ENCODE measurements at places on chromosomes 7 and 10.

DNA sequence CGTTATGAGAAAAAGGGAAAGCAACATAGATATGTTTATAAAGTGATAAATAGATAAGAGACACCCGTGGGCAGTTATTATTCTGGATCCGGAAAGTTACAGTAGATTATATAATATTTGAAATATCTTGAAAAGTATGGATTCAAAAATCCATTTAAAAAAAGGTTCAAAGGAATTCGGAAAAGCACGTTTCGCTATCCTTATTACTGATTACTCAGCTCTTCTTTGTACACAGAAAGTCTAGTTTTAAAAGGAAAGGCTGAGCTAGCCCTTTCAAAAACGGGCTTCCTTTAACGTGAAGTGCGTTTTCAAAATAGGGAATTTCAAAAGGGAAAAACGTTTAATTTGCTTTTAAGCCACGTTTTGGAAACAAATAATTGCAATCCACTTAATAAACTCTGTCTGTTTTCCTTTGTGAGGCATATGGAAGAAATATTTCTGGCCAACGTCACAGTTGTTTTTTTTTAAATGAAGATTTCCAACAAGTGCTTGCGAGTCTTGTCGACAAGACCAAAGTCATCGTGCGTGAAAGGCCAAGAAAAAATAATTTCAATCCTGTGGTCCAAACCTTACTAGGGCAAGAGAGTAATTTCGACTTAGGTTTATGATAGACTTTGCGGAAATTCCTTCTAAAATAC, 2.2 kb upstream of the SKIDA1 start:
- no peak for DNase-seq

DNA sequence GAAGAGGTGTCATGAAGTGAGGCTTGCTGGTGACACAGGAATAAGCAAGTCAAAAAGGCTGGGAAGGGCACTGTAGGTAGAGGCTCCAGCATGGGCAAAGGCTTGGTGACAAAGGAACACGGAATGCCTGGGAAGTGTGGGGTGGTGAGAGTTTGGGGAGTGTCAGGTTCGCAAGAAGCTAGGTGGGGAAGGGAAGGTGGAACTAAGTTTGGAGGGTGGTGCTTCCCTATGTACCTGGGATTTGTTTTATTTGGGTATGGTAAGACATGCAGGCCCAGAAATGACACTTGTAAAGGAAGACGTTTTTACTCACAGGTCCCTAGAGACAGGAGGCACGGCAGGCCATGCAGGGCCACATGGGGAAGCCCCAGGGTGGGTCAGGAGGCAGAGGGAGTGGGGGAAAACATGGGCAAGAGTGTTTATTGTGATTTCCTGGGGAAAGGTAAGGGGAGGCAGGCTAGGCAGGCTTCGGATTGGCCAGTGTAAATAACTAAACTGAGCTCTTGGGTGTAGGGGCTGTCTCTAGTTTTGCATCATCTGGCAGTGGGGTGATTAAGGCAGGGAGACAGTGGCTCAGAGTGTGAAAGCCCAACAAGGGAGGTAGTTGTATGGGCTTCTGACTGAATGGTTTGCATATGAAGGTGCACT, 52.1 kb downstream of the SH2D4B start:
- no peak for DNase-seq

DNA sequence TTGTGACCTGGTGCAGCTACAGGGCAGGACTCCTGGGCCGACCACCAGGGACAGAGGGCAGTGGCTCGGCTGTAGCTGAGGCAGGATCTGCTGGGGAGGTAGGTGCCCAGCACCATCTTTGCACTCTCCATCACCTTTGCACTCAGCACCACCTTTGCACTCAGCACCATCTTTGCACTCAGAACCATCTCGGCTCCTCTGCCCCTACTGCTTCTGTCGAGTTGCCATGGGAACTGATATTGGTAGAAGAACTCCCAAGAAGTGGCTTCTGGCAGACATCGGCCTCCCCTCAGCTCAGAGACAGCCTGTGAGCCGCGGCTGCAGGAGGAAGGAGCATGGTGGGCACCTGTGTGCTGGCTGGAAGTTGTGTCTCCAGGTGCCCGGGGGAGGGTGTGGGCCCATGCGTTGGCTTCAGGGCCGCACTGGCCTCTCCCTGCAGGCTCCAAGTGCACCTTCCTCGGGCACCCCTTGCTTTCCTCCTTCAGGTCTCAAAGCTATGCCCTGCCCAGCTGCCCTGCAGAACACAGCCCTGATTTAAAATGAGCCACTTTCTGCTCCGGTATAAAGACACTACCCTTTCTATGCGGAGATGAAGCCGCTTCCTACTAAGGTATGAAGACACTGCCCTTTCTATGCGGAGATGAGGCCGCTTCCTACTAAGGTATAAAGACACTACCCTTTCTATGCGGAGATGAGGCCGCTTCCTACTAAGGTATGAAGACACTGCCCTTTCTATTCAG, 514.5 kb downstream of the PTPRN2 start:
- no peak for DNase-seq

DNA sequence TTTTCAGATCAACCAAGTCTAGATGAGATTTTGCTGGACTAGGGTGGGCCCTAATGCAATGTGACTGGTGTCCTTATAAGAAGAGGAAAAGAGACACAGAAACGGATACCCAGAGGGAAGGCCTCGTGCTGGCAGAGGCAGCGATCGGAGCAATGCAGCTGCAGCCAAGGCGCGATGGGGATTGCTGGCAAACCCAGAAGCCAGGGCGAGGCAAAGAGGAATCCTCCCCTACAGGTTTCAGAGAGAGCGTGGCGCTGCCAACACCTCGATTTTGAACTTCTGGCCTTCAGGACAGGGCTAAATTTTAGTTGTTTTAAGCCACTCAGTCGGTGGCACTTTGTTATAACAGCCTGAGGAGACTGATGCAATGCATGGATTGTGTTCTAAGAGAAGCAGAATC, 157.1 kb upstream of the RHEB start:
- no peak for DNase-seq

- DNase-seq: no peak
Measured at GRCh38 chr10:77673515-77674140, 36.0 kb upstream of the KCNMA1 start.

GRCh38 chr10:71605263-71605962, 114.2 kb downstream of the C10orf105 start:
- no peak for DNase-seq

DNA sequence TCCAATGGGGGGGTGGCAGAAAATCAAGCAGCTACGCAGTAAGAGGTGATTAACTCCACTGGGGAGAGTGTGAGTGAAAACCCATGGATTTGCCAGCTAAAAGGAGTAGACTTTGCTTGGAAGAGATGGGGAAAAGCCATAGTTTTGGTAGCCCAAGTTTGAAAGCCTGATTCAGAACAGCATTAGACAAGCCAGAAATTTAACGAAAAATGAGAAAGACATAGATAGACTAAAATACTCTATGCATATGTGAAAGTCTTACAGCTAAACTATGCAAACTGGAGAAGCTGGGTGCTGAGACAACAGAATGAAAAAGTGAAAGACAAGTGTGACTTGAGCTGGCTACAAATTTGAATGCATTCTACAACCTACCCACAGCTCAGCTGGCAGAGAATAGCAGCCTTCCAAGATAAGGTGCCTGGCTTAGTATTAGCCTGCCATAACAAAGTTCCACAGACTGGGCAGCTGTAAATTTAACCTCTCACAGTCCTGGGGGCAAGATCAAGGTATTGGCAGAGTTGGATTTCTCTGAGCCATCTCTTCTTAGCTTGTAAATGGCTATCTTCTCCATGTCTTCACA, 156.6 kb downstream of the CDC14C start:
- no peak for DNase-seq

GRCh38 chr10:124423813-124424212, 5.1 kb upstream of the OAT start:
- no peak for DNase-seq

DNA sequence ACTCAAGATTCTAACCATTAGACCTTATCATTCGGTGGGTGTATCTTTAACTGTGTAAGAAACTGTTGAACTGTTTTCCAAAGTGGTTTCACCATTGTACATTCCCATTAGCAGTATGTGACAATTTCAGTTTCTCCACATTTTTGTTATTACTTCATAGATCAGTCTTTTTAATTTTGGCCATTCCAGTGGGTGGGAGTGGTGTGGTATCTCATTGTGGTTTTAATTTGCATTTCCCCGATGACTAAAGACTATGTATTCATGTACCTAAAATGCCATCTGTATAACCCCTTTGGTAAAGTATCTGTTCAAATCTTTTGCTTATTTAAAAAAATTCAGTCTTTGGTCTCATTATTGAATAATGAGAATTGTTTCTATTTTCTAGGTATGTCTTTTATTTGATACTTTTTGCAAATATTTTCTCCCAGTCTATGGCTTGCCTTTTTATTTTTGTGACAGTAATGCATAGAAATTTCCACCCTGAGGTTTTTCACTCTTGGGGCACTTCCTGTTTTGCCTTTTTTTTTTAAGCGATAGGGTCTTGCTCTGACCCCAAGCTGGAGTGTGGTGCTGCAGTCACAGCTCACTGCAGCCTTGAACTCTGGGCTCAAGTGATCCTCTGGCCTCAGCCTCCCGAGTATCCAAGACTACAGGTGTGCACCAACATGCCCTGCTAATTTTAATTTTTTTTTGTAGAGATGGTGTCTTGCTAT, 141.1 kb upstream of the ITGB1 start:
- no peak for DNase-seq

DNA sequence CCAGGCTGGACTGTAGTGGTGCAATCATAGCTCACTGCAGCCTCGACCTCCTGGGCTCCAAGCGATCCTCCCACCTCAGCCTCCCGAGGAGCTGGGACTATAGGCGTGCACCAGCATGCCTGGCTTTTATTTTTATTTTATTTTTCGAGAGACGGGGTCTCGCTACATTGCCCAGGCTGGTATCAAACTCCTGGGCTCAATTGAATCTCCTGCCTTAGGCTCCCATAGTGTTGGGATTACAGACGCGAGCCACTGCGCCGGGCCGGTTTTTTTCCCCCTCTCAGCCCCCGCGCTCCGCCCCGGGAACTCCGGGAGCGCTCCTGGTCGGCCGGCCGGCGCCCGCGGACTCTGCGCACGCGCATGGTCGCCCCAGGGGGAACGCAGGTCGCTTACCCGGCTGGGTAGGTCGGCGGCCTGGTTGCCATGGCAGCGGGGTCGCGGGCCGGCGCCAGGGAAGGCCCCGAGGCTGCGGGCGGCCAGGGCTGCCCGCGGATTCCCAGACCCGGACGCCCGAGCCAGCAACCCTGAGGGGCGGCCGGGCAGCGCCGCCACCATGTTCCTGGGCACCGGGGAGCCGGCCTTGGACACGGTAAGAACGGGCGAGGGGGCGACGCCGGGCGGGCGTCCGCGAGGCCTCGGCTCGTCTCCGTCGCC, at the start of gene IQCE:
TSS of gene IQCE (plus strand) at position 351 of the 654 bp plus-strand sequence. CDS start at position 554, 203 bp downstream.
- DNase-seq: peak; percentile 78

GRCh38 chr7:82235713-82236112, 207.9 kb downstream of the CACNA2D1 start:
- DNase-seq: no peak

DNA sequence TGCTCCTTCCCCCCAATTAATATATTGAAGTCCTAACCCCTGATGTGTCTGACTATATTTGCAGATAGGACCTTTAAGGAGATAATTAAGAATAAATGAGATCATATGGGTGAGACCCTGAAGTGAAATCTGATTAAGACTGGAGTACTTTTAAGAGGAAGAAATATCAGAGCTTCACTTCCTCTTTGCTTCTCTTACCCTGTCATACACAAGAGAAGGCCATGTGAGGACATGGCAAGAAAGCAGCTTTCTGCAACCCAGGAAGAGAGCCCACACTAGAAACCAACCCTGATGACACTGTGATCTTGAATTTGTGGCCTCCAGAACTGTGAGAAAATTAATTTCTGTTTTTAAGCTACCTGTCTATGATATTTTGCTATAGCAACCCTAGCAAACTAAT, 44.2 kb downstream of the JMJD1C start:
- DNase-seq: peak; percentile 3

GRCh38 chr10:62076891-62077290, 175.4 kb downstream of the ARID5B start:
- DNase-seq: no peak

DNA sequence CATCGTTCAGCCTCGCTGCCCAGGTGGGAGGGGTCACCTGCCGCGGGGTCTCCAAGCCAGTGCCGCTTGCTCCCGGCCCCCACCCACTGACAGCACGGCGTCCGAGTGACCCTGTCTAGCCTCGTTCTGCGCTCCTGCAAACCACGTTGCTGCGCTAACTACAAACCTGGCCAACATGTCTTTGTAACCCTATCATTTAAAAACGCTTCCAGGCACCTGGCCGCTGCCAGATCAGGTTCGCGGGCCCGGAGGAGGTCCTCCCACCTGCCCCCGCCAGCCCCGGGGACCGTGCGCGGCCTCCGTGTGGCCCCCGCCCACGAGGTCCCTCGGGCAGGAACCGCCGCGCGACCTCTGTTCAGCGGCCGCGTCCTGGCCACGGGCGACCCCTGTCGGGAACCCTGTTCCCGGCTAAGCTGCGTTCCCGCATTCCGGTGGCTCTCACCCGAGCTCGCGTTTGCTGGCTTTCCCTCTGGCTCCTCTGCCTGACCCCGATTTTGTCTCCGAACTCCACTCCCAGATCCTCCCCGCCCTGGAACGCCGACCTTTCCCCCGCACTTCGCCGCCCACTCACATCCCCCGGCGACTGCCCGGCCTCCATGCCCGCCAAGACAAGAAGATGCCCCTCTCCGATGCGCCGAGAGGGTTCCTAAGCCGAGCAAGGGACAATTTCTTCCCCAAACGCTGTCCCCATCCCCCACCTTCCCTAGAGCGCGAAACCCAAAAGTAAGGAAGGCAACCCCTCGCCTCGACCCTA, 2.4 kb downstream of the SFMBT2 start:
- DNase-seq: peak; percentile 27

GRCh38 chr10:21265622-21266021, 259.9 kb downstream of the SKIDA1 start:
- DNase-seq: no peak

GRCh38 chr7:134153493-134154136, 26.5 kb downstream of the LRGUK start:
- no peak for DNase-seq

GRCh38 chr7:156129522-156129921, 317.3 kb upstream of the SHH start:
- DNase-seq: no peak

DNA sequence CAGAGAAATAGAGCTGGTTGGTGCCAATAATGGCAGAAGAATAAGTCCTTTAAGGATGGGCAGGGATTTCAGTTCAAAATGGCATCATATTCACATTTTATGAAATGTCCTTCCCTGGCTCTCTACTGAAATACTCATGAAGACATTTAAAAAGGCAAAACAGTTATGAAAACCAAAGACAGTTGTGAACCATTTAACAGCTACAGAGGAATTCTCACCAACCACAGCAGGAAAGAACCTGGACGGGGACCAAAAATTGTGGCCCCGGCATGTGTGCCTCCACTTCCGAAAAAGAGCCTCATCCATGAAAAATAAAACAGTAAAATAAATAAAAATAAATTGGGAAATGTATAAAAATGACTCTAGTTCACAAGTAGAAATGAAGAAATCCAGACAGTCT, 539.5 kb downstream of the SUGCT start:
- no peak for DNase-seq

Measured in T-helper 1 cell (primary cell).